NCI-H1105 (cell line): ENCODE measurements at places on chromosomes 2 and 18.

- DNase-seq, result peak; percentile 41
Measured at GRCh38 chr2:62196278-62196901, 475 bp downstream of the B3GNT2 start.

DNA sequence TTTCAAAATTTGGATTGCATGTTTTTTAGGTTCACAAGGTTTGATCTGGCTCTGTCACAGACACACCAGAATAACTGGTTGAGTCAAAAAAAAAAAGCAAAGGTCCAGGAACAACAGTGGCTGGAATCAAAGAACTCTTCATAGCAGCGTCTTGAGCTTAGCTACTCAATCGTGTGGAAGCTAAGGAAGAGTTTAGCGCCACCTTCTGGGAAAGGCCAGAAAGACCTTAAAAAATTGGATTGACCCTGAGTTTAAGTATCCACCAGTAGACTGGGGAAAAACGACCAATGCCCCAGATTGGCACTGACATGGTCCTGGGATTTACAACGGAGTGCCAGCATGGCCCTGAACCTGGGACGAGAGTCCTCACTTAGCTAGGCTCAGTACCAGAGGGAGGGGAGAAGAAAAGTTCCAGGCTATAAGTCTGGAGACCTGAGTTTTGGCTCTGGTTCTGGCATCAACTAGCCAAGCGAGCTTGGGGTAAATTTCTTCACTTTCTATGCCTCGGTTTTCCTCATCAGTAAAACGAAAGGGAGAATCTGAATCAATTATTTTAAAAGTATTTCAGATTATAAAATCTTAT, 71.1 kb upstream of the TFCP2L1 start:
- DNase-seq, result peak; percentile 56

- DNase-seq, result no peak
Measured at GRCh38 chr2:10188211-10188610, 65.7 kb downstream of the RRM2 start.

GRCh38 chr2:130892793-130893785, 56.4 kb downstream of the ARHGEF4 start:
- DNase-seq, result no peak

DNA sequence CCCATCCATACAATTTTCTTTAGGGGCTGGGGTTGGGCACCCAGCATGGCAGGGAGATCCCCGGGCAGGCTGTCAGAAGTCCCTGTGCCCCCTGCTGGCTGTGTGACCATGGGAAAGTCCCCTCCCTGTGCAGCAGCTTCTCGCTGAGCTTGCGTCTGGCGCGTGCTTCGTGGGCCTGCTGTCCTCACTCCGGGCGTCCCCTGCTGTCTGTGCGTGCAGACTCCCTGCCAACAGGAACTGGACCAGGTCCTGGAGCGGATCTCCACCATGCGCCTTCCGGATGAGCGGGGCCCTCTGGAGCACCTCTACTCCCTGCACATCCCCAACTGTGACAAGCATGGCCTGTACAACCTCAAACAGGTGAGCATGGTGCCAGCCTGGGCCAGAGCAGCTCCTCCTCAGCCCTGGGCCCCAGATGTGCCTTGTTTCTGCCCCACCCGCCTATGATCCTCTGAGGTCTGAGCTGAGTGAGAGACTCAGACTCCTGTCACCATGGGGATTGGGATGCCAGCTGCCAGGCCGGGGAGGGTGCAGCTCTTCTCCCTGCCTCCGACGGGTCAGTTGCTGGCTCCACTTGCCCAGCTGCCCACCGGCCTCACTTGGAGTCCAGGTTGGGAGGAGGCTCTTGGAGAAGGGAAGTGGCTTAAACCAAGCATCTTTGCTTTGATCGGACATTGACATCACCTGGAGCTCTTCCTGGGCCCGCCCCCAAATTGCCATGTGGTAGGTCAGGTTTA, 28.6 kb downstream of the IGFBP2 start:
- no peak for DNase-seq

DNA sequence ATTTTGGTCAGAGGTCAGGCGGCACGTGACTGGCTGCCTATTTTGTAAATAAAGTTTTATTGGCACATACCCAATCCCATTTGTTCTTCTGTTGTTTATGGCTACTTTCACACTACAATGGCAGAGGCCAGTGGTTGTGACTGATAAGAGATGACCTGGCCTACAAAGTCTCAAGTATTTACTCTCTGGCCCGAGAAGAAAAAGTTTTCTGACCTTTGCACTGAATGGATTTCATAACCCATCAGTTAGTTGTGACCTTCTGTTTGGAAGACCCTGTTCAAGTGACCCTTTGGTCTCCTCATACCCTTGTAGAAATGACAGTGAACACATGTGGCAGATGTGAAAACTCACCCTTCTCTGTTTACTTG, 121.4 kb upstream of the MGAT5 start:
- no peak for DNase-seq

DNA sequence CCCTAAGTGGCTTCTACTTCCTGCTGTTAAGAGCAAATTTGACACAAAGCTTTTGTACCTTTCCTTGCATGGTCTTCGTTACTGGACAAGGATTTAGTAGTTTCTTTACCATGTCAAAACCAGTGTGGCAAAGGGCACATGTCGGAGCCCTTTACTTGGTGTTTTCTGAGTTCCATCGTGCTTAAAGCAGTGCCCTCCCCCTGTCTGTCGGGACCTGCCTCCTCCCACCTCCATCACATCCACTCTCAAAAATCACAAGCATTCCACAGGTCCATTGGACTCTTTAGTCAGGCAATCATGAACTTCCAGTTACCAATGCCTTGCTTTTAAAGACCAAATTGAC, 763 bp downstream of the CCDC141 start:
- no peak for DNase-seq

- DNase-seq, result no peak
Measured at GRCh38 chr2:224221455-224221913, 180.4 kb downstream of the FAM124B start.

DNA sequence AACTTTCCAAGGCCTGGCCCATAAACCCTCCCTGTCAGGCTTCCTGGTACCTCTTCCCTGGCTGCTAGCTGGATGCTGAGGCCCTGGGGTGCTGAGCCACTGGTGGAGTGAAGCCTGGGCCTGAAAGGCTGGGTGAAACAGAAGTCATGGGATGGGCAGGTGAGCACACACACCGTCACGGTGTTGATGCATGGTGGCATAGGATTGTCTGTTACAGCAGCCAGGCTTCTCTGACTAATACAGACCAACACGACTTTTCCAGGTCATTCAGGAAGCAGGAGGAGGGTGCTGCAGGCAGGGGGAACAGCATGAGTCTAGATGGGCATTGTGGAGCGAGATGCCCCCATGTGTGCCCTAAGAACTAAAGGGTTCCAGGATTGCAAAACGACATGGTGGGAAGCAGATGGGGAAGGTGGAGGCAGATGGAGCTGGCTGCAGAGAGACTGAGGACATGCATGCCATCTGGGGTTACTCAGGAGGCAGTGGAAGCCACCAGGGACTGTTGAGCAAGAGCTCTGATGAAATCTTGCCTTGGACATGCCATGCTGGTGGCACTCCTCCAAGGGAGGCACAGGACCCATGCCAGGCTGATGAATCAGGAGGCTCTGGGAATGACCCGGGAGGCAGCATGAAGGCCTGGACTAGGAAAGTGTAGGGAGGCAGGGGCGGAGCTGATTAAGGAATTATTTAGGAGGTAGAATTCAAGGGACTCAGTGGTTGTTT, 480.9 kb downstream of the TSN start:
- no peak for DNase-seq

GRCh38 chr2:165202239-165202638, 1.6 kb downstream of the SCN3A start:
- no peak for DNase-seq

GRCh38 chr2:190139371-190139770, 76.8 kb upstream of the MSTN start:
- no peak for DNase-seq

- no peak for DNase-seq
Measured at GRCh38 chr2:4693266-4693665, 989.9 kb downstream of the DCDC2C start.

GRCh38 chr2:178177066-178177679, 17.1 kb upstream of the OSBPL6 start:
- DNase-seq, result no peak

DNA sequence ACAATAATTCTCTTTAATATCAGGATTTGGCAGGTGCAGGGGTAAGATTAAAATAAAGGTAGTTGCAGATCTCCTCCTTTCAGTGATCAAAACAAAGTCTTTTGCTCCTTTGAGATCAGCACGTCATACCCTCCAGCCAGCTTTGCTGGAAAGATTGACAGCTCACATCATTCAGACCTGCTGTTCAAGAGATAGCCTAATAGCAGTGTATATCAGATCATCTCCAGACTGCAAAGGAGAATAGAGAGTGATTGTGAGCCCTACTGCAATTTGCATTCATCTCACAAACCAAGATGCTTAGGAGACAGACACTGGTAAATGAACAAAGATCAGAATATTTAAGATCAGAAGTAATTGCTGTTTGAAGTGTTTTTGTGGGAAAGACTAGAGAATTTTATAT, 135.8 kb upstream of the DSEL start:
- no peak for DNase-seq

DNA sequence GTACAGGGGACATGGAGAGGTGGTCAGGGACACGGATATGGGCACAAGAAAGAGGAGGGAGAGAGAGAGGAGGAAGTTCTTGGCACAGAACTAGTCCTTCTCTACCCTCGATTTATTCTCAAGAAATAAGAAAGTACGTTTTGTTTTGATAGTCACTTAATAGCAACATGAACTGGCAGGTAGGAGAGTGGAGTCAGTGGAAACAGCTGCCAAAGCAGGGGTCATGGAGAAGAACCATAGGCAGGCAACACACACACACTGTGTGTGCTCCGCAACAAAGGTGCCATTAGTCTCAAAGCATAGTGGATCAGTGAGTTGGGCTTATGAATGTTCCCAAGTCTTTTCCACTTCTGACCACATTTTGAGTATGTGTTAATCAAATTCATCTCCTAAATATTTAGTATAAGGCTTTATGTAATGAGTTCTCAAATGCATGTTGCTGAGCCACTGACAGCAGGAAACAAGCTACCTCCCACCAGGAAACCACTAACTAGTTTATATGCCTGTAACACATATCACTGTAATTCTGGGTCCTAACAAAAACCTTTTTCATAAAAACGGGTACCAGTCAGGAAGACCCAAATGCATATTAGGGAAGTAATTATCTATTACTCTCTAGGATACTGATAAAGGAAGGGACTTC, 41.1 kb downstream of the IWS1 start:
- DNase-seq, result no peak

GRCh38 chr2:164896634-164897355, 55.2 kb upstream of the COBLL1 start:
- no peak for DNase-seq

DNA sequence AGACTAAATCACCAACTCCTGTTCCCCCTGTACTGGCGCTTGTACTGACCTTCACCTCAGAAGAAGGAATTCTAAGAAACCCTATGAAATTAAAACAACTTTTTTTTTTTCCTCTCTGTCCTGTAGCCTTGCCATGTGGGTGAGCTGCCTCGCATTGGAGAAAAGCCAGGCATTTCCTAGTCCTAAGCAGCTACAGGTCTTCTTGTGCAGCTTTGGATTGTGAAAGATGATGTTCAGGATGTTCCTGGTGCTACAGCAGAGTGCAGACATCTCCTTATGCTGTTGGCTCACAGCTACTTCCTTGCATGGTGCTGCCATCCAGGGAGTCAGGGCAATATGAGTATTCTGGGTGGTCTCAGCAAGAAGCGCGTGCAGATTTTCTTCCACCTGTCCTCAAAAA, 11.9 kb downstream of the PIK3C3 start:
- DNase-seq, result no peak

DNA sequence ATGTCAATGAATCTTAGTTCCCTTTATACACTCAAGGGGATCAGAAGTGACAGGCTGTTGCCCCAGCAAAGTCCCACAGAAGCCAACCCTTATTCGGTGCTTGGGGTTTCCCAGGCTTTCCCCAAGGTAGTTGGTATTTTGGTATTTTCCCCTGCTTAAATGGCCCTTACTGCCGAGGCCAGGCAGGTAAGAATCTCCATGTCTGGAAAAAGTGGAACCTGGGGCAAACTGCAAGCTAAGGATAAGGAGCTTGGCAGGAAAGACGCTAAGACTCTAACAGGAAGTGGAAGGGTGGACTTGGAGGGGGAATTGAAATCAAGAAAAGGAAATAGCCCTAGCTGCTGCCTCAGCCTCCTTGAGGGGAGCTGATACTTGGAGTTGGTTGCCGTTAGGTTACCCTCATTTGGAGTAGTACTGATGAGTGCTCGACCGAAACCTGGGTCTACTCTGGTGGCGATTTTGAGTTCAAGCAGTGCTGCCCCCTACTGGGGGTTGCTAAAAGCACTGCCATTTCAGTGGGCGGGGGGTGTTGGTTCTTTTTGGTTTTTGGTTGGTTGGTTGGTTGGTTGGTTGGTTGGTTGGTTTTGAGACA, 3.3 kb upstream of the GPBAR1 start:
- no peak for DNase-seq

DNA sequence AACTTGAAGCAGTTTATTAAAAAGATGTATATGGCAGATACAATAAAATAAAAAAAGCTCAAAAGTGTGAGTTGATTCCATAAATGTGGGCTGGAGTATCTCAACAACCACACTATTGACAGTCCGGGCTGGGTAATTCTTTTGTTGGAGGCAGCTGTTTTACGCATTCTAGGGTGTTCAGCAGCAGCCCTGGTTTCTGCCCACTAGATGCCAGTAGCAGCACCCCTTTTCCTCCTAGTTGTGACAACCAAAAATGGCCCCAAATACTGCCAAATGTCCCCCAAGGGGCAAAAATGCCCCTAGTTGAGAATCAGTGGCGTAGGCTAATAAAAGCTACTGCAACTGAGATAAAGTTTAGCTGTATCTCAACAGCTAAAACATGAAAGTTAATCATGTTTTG, 44.8 kb downstream of the CHMP3 start:
- DNase-seq, result no peak

GRCh38 chr2:150188177-150188576, 299.3 kb downstream of the RND3 start:
- no peak for DNase-seq

GRCh38 chr2:174826051-174826450, 61.8 kb upstream of the CHRNA1 start:
- no peak for DNase-seq

DNA sequence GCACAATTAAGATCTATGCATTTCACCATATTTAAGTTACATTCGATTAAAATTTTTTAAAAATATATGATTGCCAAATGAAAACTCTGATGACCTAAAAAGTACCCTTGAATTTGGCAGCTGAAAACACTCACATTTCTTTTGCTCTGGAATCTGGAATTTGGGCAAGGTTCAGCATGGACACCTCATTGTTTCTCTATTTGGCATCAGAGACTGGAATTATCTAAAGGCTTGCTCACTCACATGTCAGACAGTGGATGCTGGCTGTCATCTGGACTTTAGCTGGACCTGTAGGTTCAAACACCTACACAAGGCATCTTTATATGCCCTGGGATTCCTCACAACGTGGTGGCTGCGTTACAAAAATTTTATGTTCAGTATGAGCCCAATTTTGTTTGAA, 16.1 kb downstream of the MBOAT2 start:
- no peak for DNase-seq
